ENCODE measurements at places on chromosomes 16 and 17.

DNA sequence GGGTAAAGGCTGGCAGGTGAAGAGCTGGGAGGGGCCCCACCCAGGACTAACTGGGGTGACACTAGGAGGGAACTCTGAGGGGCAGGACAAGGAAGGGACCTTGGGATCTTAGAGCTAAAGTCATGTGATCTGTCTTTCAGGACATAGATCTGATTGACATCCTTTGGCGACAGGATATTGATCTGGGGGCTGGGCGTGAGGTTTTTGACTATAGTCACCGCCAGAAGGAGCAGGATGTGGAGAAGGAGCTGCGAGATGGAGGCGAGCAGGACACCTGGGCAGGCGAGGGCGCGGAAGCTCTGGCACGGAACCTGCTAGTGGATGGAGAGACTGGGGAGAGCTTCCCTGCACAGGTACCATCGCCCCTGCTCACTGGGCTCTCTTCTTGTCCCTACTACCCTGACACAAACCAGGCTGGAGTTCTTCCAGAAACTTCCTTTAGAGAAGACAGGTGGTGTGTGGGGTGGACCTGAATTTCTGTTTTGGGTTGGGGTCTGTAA is 8.1 kb downstream of the NFE2L1 start:
- DNase-seq, result no peak

DNA sequence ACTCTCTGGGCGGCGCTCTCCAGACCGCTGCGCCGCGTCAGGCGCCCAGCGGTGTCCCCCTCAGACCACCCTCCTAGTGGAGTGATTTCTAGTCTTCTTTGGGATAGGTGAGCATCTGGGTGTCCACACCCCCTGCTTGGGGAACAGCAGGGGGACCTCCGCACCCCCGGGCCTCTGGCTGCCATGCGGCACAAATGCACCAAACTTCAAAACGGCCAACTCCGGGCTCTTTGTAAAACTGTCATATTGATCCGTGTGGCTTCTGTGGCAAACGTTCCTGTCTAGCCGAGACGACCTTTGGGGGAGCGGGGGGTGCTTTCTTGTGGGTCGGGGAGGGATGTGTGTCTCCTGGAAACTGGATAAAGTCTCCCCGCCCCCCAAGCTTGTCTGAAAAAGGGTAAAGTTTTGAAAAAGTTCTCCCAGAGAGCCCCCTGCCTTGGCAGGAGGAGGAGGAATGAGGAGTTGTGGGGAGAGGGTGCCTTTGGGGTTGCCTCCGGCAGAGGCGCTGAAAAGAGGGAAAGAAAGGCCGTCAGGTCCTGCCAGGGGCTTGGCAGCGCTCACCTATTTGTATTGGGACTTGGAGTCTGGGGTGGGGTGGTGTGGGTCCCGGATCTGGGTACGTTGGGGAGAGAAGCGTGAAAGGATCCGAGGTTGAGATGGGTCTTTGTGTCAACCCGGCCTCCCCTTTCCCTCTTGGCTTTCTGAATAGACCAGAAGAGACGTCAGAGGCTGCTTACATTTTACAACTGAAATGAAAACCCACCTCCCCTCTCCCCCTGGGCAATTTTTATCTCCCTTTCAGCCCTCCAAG is 2.2 kb upstream of the CHD3 start:
- no peak for DNase-seq

DNA sequence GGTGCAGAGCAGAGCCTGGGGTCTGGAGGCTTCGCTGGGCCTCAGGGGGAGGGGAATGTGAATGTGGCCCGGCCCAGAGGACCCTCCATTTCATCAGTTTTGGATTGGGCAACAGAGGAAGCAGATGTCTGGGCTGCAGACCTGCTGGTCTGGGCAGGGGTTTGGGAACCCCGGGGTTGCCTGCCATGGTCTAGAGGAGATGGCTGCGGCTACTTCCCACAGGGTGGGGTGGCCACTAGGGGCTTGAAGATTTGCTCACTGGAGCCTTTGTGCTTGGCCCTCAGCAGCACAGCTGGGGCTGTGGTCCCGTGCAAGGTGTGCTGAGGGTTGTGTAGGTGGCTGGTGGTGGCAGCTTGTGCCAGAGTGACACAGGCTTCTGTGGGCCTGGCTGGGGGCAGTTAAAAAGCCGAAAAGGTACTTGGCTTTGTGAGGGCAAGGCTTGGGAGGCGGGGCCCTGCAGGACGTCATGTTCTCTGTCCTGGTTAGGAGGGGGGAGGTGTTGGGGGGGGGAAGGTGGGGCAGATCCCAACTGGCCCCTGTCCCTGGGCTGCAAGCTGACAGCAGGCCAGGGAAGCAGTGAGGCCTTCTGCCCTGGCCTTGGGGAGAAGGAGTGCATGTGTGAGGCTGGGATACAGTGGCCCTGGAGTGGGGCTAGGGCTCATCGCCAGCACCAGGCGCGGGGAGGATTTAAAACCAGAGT is 98.0 kb downstream of the KPNA2 start:
- no peak for DNase-seq

GRCh38 chr17:73208139-73208827 is 15.4 kb downstream of the COG1 start:
- no peak for DNase-seq

- no peak for DNase-seq
Measured at GRCh38 chr17:16432017-16432416, 16.6 kb downstream of the TRPV2 start.

- no peak for DNase-seq
Measured at GRCh38 chr17:78706271-78706915, 75.7 kb downstream of the CYTH1 start.

DNA sequence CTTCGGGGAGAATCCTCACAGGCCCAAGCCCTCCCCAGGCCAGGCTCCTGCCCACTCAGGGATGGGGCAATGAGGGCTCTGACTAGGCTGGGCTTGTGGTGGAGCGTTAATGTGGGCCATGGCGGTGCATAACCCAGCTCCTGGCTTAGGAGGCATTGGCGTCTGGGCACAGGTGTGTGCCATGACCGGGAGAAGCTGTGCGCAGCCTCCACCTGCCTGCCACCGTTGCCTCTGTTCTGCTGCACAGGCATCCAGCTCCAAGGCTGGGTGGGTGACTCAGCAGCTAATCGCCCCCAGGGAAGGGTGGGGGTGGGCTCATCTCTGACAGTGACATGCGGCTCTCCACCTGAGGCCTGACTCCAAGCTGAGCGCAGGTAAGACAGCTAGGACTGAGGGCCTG is 3.5 kb upstream of the ARHGAP27 start:
- DNase-seq, result no peak

All from amniotic epithelial cell (primary cell).